Kasumi-1 (cell line): ENCODE measurements at places on chromosomes 1 and 21.
A peak's percentile ranks its signal among the peaks of the same experiment; 100 is the strongest.

- DNase-seq = no peak
Observed at GRCh38 chr1:160162931-160163330, 11.5 kb downstream of the ATP1A4 start.

DNA sequence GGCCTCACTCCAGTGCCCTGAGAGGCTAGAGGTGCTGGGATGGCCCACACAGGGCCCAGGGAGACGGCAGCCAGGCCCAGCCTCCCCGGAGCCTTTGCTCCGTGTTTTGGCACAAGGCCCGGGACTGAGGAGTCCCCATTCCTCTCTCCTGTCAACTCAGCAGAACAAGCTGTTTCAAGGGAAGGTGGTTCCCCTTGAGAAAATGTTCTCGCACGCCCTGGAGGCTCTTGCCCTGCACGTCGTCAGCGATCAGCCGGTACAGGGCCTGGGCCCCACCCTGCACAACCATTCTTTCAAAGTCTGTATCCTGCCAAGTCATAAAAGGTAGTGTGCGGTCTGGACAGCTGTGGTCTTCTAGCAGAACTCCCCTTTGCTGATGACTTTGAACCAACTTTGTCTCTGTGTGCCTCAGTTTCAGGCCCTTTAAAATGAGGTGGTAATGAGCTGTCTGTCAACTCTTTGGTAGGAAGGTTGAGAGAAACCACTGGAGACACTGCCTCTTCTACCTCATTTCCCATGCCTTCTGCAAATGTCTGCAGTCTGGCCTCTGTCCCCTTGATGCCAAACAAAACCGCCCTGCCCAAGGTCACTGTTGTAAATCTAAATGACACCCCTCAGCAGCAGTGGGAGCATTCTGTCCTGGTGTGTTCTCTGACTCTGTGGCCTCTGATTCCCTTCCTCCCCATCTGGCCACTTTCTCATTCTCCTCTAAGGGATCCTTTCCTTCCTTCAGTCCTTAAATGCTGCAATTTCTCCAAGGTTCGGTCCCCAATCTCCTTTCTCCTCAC is 138.6 kb upstream of the JUN start:
- DNase-seq = no peak

GRCh38 chr1:228088586-228089498 is 6.3 kb downstream of the ARF1 start:
- DNase-seq = peak; percentile 26

DNA sequence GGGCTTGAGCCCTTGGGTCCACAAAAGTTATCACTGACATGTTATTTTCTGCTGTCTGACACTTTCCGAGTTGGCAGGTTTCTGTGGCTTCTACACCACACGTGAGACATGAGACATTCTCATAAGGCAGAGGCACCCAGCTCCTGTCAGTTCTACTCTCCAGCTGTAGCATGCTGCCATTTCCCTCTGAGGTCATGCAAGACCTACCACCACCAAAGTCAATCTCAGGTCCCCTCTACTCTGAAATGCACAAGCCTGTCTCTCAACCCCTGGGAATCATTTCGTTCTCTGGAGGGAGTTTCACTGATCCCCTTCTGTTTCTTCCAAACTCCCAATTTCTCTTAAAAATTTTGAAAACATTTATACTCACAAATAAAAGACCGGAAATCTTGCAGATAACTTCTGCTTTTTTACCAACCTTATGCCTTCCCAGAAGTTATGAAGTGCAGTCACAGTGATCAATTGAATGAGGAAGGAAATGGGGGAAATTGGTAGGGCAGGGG is 39.5 kb upstream of the CR2 start:
- peak; percentile 91 for DNase-seq

DNA sequence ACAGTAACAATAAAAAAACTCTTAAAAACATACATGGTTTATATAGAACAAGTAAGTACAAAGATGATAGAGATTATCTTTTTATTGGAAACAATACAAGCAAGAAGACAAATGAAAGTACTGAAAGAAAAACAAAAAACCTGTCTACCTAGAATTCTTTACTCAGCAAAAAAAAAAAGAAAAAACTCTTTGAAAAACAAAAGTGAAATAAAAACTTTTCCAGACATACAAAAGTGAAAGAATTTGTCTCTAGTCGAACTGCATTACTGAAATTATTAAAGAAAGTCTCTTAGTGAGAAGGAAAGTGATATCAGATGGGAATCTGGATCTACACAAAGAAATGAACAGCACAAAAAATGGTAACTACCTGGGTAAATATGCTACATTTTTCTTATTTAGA is 2.7 kb upstream of the HMCN1 start:
- DNase-seq = no peak

GRCh38 chr1:41474490-41475271 is 9.8 kb downstream of the EDN2 start:
- no peak for DNase-seq
